ENCODE measurements at places on chromosomes 4 and X. TPM values are rescaled to one million over a fixed set of nuclear protein-coding genes. Genes with fewer than 3 reads are reported as not detected.

Gene TRPC3
- total RNA-seq, result not detected

Gene CXCL8
- 69.8 TPM for total RNA-seq

Gene CTPS2
- total RNA-seq, result 16.8 TPM

Gene GLOD5
- not detected for total RNA-seq

Gene SPARCL1
- total RNA-seq, result 0.87 TPM

Gene ZFYVE28
- 3.7 TPM for total RNA-seq

Gene OTUD6A
- total RNA-seq, result not detected

Gene GPAT3
- total RNA-seq, result 22.3 TPM

Gene LANCL3
- 0.43 TPM for total RNA-seq

Gene MAGEC3
- total RNA-seq, result not detected

Gene ARAP2
- 0.11 TPM for total RNA-seq

Gene RASSF6
- not detected for total RNA-seq

Gene YTHDC1
- 42.8 TPM for total RNA-seq

Gene LCORL
- total RNA-seq, result 16.4 TPM

Gene SORCS2
- not detected for total RNA-seq

Gene OPRPN
- not detected for total RNA-seq

Gene SHROOM3
- total RNA-seq, result 0.17 TPM

Gene SLC25A5
- 179 TPM for total RNA-seq

Gene FATE1
- not detected for total RNA-seq

Gene TEX13D
- total RNA-seq, result not detected

Gene HSD17B13
- 0.09 TPM for total RNA-seq

Gene PPP1R2C
- not detected for total RNA-seq

Gene OTC
- total RNA-seq, result 0.17 TPM

Gene MAGEA12
- not detected for total RNA-seq

Gene PAGE1
- not detected for total RNA-seq

Gene ZNF711
- total RNA-seq, result 10.3 TPM

Gene RRH
- not detected for total RNA-seq

Gene PAK3
- 1.7 TPM for total RNA-seq

Gene HSFX2
- total RNA-seq, result 0.26 TPM

Gene MORC4
- 7.8 TPM for total RNA-seq

Gene DDX53
- total RNA-seq, result not detected

Gene ACSL4
- 43.2 TPM for total RNA-seq

Gene VCX3A
- total RNA-seq, result not detected

Gene GPM6B
- total RNA-seq, result 0.11 TPM

Gene FRG2
- total RNA-seq, result not detected

Gene AFAP1
- total RNA-seq, result 21.1 TPM

Gene AR
- total RNA-seq, result 0.26 TPM

Gene GABRG1
- total RNA-seq, result not detected

Gene CSAG1
- total RNA-seq, result not detected
